ENCODE measurements at places on chromosomes 7 and 10.

DNA sequence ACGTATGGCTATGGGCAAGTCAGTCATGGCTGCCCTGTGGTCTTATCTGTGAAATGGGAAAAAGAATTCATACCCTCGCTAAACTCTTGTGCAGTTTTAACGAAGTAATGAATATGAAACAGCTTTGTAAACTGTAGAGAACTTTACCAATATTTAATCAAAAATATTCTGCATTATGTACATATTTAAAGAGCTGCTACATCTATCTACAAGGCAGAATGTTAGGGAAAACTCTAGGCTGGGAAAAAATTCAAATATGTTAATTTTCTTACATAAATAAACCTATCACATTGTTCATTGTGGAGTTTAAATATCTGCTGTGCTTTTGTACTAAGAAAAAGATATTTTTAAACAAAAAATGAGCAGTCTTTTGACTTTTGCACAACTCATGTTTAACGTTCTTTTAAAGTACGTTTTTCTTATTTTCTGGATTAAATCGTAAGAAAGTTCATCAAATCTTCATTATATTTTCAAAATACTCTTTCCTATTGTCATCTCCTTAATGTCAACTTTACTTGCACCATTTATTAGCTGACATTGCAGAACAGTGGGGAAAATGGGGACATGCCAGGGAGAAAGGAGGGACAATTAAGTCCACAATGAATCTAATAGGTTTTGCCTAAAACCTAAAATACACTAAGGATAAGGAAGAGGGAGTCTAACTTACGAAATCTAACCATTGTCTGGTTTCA is 57.5 kb downstream of the ICA1 start:
- DNase-seq = no peak

GRCh38 chr7:130087364-130087763 is 17.0 kb downstream of the KLHDC10 start:
- no peak for DNase-seq

GRCh38 chr7:132145466-132145865 is 430.8 kb downstream of the PLXNA4 start:
- peak; percentile 93 for DNase-seq

DNA sequence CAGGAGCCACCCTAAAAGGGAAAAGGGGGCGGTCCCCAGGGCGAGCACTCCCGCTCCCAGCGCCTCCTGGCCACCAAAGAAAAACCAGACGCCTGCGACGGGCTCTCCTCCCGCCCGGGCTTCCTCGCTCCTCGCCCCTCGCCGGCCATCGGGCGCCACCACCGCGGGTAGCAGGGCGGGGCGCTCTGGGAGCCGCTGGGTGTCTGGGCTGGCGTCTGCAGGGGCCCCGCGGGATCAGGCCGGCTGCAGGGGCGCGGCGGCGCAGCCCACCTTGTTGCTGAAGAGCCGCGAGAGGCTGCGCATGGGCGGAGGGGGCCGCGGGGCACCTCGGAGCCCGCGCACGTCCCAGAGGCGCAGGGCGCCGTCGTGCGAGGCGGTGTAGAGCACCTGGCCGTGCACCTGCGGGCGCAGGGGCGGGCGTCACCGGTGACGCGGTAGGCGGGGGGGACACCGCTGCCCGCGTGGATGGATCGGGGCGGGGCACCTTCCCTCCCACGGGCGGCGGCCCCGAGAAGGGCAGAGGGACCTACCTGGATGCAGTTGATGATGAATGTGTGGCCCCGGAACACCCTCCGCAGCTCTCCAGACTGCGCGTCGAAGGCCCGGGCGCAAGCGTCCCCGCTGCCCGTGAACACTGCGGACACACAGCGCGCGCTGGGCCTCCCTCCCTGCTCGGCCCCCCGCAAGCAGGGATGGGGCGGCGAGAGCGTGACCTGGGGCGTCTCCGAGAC is 28.3 kb downstream of the WDR86 start:
- no peak for DNase-seq

DNA sequence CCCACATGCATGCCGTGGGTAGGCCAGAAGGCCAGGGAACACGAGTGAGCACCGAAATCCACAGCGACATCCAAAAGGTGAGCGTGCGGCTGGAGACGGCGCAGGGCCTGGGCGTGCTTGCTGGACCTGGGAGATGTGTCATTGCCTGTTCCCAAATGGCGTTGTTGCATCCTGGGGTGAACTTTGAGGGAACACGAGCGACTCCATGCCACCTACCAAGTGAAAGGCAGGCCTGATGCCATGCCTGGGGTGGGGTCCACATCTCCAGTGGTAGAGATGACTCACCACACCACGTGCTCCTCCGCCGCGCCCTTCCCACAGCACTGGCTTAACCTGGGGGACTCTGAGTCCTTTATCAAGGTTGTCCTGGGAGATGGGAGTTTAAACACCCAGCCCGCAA is 24.7 kb upstream of the VIPR2 start:
- DNase-seq = no peak

- peak; percentile 61 for DNase-seq
These were observed 851.0 kb upstream of the PHF14 start for GRCh38 chr7:10122551-10123100.

DNA sequence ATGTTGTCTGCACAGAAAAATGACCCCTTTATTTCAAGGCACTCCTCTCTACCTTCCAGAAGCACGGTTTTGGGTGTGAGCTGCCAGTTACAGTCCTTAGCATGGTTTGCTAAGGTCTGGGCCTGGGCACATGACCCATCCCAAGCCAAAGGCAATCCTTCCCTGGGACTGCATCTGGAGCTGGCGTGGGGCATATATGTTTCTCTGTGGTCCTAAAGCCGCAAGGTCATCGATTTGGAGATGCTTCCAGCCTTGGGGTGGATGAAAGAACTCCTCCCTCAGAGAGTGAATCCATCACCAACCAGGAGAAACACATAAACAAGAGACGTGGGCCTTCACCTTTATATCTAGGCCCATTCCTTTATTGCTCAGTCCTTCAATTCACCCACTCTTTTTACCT is 50.1 kb upstream of the IGFBP3 start:
- no peak for DNase-seq

GRCh38 chr10:131814567-131815265 is 86.1 kb upstream of the PPP2R2D start:
- no peak for DNase-seq

DNA sequence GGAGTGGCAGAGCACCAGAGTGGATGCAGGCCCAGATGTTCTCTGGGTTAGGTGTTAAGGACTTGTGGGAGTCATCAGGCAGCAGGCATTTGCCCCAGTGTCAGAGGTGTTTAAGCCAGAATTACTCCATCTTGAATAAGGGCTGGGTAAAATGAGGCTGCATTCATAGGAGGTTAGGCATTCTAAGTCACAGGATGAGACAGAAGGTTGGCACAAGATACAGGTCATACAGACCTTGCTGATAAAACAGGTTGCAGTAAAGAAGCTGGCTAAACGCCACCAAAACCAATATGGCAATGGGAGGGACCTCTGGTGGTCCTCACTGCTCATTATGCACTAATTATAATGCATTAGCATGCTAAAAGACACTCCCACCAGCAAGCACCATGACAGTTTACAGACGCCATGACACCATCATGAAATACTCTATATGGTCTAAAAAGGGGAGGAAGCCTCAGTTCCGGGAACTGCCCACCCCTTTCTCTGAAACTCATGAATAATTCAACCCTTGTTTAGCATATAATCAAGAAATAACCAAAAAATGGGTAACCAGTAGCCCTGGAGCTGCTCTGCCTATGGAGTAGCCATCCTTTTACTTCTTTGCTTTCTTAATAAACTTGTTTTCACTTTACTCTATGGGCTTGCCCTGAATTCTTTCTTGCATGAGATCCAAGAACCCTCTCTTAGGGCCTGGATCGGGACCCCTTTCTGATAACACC is 882 bp upstream of the LRRC61 start:
- DNase-seq = no peak

DNA sequence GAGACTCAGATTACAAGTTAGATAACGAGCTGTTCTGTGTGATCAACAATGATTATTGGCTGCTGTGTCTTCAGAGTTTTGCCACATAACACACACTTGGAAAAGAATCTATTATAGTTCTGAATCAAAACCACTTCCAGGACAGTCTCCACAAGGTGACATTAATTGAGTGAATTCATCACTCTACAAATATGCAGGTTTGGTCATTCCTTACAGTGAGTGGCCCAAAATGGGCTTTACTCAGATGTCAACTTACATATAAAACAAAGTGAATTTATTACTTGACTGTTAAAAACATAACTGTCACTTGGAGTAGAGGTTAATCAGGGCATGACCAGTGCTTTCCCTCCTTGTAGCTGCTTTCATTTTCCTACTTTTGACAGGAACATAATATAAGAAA is 984.3 kb downstream of the REEP3 start:
- no peak for DNase-seq

DNA sequence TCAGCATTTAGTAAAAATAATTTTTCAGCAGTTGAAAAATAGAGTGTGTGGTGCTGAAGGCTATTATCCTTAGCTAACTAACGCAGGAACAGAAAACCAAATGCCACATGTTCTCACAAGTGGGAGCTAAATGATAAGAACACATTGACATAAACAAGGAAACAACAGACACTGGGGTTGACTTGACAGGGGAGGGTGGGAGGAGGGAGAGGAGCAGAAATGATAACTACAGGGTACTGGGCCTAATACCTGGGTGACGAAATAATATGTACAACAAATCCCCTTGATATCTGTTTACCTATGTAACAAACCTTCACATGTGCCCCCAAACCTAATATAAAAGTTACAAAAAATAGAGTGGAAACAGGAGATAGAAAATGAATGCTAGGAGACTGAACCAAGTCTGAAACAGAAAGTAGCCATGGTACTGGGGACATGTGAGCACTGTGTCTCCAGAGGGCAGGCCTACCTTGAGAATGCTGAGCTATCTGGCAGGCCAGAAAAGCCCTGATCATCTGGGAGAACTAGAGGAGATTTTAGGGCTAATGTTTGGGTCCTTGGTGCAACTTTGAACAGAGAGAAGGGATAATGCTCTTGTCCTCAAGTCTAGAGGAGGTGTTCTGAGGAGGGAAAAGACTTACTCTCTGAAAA is 4.7 kb upstream of the EFCAB10 start:
- no peak for DNase-seq

GRCh38 chr7:131249003-131249402 is 78.7 kb upstream of the MKLN1 start:
- peak; percentile 70 for DNase-seq

DNA sequence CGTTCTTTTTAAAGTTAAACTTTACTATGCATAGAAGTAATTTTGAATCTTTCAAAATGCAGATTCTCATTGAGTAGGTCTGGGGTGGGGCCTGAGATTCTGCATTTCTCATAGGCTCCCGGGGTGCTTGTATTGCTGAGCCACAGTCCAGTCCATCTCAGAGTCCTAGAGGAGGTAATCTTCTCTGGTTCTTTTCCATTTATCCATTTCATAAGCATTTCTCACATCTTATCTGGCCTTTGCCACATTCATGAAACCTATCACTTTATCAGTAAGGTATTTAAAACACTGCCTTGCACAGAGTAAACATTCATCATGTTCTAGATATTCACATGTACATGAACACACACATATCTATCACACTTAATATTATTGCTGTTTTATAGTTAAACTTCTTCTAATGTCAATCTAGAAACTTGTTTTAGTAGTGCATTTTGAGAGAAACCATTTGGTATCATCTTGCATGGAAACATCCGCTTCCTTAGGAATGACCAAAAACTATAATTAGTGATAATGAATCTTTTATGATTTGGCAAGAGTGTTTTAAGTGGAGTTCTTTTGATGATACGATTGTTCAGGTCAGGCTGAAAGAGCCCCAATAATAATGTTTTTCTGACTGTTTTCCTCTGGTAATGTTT is 12.0 kb downstream of the GNAI1 start:
- DNase-seq = no peak

- no peak for DNase-seq
These were observed 208.1 kb downstream of the TCF7L2 start for GRCh38 chr10:113158183-113158582.

GRCh38 chr10:95742485-95742884 is 13.5 kb upstream of the ENTPD1 start:
- DNase-seq = no peak

DNA sequence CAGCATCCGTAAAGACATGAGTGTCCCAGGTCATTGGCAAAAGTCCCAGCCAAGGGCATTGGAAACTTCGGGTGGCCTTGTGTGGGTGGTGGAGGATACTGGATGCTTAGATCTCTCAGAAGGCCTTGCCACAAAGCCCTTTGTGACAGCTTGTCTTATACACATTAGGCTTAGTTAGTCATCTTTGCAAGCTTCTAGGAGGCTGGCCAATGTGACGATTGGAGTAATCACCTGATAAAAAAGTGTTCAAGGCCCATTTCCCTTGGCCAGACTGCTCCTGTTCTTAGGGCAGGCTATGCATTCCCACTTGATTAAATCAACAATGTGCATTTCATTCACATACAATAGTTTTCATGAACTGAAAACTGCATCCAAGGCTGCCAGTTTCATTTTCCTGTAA is 26.9 kb downstream of the NPS start:
- DNase-seq = no peak

DNA sequence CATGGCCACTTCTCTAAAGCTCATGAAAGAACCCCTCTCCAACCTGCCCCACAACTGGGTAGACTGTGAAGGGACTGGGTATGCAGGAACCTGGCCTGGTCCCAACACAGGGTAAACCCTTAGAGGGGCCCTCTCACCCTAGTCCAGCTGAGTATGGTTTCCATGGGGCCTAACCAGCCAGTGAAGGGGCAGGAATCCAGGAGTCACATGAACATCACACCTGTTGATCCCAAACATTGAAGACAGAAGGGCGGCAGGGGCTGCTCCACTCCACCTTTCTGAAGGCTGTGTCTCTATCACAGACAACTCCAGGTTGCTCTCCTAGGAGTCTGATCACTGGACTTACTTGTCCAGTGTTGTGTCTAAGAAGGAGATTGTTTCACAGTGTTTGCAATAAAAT is 30.8 kb downstream of the GRID1 start:
- no peak for DNase-seq

DNA sequence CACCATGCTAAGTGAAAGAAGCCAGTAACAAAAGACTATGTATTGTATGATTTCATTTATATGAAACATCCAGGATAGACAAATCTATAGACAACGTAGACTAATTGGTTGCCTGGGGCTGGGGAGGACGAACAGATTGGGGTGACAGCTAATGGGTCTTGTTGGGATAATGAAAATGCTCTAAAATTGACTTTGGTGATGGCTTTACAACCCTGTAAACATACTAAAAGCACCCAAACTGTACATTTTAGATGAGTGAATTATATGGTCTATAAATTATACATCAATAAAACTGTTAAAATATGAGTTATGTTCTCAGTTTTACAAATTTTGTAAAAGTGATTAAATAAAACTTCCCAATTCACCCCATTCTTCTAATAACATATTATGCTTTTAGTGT is 261.5 kb downstream of the ELMO1 start:
- no peak for DNase-seq
